NCI-H2171 (cell line): ENCODE measurements at places on chromosomes 11 and 22.
A peak's percentile ranks its signal among the peaks of the same experiment; 100 is the strongest.

GRCh38 chr22:37330200-37331033 is 48.1 kb downstream of the CYTH4 start:
- peak; percentile 63 for DNase-seq

- DNase-seq: no peak
Measured at GRCh38 chr22:45857519-45857918, 119.4 kb downstream of the WNT7B start.

GRCh38 chr11:79066456-79067351 is 374.1 kb downstream of the TENM4 start:
- no peak for DNase-seq

- peak; percentile 94 for DNase-seq
Measured at GRCh38 chr22:35172442-35172841, 84.9 kb upstream of the HMGXB4 start.

- no peak for DNase-seq
Measured at GRCh38 chr11:42840860-42841259, 470.9 kb upstream of the API5 start.

DNA sequence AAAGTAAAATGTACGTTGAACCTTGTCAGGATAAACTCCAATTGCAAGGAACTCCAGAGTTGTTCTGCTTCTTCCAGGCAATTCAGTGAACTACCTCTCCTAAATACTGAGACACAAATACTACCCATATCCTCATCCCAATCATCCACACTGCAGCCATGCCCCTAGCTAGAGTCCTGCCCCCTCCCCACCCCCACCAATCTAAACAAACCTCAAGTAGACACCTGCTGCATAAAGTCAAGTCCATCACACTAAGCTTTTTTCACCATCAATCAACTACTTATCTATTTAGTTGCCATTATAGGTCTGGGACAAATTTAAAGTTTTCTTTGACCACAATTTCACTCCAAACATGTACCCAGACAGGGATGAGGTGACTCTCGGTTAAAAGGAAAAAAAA is 93.2 kb upstream of the APOA1 start:
- DNase-seq: no peak

DNA sequence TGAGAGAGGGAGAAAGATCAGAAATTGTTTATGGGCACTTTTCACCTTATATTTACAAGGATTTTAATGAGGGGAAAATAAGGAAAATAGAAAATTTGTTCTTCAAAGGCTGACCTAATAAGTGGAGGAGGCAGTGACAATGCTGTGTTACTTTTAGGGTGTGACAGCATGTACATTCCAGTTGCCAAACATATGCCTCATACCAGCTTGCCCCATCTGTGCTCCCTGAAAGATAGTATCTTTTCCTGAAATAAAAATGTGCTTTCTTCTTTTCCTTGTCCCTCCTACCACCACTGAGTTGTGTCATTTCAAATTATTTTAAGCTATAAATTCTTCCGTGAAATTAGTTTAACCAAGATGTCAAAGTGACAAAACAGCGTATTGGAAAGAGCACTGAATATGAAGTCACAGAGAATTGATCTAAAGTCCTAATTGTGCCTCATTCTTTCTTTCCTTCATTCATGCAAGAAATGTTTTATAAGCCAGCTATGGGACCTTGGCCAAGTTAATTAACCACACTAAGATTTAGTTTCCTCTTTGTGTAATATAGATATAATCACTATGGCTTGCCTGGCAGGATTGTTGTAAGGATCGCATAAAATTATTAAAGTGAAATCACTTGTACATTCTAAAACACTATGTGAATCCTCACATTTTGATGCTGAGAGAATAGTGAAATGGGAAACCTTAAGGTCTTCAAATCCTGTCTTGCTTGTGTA is 1307.5 kb upstream of the TENM4 start:
- no peak for DNase-seq

GRCh38 chr11:1498262-1498661 is 11.7 kb upstream of the MOB2 start:
- no peak for DNase-seq

DNA sequence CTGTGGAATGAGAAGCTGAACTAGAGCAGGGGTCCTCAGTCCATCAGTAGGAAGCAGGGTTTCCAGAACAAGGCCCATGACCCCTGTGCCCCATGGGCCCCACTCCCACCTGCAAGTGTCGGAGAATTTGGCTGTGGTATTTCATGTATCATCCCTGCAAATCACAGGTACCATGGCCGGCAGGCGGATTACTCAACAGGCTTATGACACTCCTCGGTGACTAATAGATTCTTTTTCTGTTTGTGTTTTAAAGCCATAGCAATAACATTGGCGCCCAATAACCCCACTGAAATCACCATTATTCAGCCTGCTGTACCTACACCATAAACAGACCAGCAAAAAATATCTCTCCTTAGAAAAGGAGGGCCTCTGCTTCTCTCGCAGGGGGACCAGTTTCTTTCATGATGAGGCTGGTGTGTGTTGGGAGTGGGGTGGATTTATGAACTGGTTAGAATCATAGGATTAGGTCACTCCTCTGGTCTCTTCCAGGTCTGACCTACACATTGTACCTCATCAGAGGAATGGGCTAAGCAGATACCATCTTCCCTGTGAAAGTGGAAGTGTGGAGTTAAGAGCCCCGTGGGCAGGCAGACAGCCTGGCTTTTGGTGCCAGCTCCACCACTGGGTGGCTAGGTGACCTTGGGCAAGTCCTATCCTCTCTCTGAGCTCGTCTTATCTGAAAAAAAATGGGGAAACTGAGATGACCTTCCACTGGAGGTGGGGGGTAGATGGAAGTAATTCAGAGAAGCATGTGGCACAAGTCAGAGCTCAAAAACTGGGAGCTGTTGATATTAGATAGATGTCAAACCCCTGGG is 60.2 kb upstream of the WNT11 start:
- no peak for DNase-seq

GRCh38 chr11:16512198-16512898 is 156.0 kb upstream of the SOX6 start:
- DNase-seq: no peak
